ENCODE measurements at places on chromosomes 4 and X.

DNA sequence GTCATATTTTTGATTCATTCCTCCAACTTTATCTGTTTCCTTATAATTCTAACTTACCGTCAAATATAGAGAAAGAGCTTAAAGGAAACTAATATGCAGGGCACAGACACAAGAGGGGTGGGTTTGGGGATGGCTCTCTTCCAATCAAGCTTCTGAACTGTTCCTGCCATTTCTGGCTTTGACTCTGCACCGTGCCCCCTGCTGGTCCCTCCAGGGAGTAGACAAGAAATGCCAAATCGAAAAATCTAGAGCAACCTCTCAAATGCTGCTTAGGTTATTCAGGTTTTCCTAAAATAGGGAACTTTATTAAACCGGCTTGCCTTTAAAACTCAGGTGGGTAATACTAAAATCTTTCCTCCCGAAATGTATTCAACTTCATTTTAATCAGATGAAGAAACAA lies 39.8 kb upstream of the VCX3A start:
- DNase-seq = no peak

DNA sequence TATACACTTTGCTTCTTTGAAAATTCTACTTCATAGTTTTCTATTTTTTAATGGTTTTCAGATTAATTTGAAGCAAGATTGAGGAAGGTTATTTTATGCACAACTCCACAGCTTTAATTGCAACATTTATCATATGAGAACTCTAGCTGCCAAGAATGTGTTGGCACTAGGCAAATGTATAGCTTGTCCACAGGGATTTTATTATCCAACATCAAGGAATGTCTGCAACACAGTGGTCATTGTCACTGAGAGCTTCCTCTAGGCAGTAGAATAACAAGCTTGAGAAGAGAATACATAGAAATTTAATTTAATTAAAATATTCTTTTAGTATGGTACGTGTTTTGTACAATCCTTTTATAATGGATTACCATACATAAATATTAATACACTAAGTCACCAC lies 1600.8 kb downstream of the ARAP2 start:
- no peak for DNase-seq

- DNase-seq = no peak
Measured at GRCh38 chrX:151359931-151360871, 36.8 kb upstream of the VMA21 start.

DNA sequence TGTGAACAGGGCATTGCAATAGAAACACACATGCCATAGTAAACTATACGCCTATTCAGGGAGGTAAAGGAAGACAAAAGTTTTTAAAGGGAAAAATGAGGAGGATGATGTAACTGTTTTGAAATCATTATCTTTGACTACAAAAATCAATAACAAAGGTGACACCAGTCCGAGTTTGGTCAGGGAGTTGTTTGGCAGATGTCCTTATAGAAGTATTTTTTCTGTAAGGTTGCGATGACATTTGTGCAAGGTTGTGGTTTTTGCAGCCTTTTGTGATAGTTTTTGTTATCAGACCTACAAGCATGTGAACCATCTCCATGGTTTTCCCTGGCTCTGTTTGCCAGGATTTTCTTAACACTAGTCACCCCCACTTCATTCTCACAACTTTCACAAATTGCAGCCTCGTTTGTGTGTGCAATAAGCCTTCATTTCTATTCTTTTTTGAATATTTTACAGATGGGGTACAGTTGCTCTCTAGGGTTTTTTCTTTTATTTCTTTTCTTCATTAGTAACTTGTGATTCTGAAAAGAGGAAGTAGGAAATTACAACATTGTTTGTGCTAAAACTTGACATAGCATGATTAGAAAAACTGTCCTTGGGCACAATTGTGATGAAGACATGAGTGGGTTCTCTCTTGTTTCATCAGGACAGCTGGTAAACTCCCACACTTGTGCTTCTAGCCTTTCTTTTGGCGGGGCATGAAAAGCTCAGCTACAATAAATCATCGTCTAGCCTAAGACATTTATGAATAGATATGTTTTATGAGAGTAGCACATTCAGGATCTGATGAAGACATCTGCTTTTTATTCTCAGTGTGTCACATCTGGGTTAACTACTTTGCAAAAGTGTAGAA lies 60.2 kb upstream of the PNPLA4 start:
- no peak for DNase-seq

GRCh38 chr4:142778430-142778829 lies 67.7 kb downstream of the INPP4B start:
- DNase-seq = no peak

- DNase-seq = no peak
Measured at GRCh38 chr4:111610681-111611080, 534.6 kb upstream of the FAM241A start.

DNA sequence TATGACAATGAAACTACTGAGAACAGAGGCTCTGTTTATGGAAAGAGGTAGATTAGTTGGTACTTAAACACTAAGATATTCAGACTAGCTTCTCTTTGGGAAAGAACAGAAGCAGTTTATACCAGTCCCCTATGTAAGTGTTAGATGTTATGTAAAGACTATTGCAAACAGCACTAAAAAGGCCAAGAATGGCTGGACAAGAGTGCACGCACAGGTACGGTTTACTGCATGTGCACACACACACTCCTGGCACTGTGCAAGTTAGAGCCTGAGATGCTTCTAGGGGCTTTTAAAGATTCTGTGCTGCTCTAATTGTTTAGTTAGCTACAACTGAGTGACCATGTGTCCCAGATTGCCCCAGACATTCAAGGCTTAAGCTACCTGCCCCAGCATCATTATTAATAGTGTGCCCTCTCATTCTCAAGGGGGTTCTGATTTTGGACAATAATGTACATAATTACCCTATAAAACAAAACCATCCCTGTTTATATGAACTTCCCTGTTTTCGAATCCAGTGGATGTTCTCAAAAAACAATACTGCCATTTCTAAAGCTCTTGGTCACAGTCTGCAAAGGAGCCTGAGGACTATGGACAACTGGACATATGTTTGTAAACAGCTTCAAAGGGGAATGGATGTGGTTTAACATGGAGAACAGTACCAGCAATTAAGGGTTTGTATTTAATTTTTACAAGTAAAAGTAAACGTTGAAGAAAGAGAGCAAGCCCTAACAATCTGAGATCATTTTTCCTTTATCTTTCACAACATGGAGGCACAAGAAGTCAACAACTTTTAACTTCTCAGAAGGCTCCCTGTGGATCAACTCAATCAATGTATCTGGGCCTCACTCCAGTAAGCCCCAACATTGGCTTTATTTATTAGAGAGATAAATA lies 2.0 kb downstream of the SETD7 start:
- no peak for DNase-seq

DNA sequence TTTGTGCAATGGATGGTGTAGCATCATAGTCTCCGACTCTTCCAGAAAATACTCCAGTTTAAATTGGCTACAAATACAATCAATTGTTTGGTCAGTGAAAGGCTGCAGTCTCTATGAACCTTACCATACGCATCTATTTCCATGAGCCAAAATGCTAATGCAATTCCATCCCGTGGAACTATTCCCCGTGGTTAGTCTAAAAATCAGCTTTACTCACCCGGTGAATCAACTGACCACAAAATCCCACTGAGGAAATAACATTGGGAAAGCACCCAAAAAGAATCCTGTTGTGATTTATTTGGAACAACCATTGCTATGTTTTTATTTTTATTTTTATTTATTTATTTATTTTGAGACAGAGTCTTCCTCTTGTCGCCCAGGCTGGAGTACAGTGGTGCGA lies 87.1 kb downstream of the DHX15 start:
- no peak for DNase-seq

DNA sequence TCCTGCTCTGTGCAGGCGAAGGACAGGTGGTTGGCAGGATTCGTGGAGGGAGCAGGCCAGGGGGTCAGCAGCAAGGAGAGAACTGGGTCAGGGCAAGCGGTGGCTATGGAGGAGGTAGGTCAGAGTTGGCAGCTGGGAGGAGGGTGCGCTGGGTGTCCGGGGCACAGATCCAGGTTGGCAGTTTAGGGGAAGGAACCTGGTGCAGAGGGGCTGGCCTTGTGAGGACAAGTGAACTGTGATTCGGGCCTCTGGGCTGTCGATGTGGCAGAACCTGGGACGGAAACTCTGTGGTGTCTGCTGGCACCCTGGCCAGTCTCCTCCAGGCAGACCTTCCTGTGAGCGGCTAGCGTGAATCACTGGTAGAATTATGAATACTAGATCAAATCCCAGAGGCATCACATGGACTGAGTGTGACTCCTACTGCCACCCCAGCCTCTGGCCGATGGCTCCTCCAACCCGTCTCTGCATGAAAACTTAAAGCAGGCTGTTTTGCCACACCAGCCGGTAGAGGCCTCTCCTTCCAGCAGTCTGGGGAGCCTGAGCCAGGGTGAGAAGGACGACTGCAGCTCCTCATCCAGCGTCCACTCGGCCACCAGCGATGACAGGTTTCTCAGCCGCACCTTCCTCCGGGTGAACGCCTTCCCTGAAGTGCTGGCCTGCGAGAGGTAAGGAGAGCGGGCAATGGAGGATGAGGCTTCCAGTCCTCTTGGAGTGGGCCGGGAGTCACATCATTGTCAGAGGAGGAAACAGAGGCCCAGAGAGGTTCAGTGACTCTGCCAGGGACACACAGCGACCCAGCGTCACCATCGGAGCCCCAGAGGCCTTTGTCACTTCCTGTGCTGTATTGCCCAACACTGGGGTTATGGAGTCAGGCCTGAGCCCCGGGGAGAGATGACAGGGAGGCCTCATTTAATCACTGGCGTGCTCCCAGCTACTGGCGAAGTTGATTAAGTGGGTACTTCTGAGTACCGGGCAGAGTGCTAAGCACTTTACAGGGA lies 20.3 kb downstream of the EVC start:
- DNase-seq = no peak

DNA sequence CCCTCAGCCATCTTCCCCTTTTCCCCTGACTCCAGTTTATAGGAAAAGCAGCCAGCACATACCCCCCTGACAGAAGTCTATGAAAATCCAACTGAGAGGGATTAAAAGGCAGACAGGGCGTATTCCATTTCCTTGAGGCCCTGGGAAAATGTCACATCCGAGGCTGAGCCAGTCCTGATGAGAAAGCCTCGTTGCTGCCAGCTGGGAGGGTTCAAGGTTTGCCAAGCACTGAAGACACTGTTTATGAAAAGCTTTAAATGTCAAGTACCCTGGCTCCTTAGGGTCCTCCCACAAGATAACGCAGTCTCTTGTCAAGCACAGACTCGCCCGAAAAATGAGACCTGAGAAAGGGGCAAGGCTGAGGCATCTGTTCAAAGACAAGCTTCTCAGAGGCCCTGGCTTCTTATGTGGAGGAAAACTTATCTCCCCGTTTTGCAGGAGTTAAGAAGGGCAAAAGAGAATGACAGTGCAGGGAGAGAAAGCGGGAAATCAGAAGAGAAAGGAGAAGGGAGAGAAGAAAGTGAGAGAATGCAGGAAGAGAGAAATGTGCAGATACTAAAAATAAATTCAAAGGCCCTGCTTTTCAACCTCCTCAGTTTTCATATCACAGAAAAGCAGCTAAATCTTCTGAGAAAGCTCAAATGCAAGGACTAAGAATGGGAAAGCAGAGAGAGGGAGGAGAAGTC lies 44.7 kb downstream of the SCD5 start:
- DNase-seq = no peak

- DNase-seq = peak; percentile 44
Measured at GRCh38 chr4:20418861-20419451, 167.3 kb downstream of the SLIT2 start.

DNA sequence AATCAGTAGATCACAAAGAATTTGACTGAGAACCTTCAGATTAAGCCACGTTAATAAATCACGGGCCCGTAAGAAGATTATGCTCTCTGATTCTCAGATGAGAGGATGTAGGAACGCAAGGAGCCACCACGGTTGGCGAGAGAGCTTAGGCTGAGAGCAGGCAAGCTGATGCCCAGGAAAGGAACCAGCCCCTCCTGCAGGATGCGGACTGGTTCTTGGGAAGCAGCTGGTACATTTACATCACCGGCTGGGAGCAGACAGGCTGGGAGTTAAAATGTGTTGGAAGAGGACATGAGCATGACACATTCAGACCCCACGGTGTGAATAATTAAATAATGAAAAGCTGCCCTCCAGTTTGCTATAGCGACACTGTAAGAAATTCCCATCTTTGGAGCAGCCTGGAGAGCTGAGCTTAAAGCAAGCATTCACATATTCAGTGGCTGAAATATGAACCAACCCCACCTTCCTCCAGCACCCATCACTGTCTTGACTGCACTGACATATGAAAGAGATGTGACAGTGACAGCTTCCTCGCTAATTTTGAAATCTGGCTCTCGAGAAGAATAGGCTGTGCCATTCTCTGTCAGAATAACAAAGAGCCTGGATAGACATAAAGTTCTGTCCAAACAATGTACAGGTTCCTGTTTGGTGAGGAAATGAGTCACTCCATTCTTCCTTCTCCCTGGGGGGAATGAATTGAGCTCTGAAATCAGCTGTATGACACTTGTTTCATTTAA lies 33.1 kb downstream of the LNX1 start:
- no peak for DNase-seq

DNA sequence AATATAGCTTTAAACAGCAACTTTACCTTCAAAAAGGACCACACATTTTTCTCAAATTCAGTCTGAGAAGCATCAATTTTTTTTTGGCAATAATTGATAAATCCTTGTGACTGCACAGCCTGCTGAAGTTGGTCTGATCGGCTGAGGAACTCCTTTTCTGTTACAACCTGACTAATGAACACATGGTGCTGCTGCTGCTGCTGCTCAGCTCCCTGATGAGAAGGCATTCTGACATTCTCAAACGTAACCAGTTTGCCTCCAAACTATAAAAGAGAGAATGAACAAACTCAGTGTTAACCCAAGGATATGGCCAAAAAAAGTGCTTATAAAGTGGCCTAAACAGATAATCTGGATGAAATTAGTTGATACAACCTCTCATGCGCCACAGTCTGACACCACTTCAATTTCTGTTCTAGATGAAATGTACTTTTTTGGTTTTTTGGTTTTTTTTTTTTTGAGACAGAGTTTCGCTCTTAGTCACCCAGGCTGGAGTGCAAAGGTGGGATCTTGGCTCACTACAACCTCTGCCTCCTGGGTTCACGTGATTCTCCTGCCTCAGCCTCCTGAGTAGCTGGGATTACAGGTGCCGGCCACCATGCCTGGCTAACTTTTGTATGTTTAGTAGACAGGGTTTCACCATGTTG lies 26.5 kb downstream of the SEC31A start:
- no peak for DNase-seq

DNA sequence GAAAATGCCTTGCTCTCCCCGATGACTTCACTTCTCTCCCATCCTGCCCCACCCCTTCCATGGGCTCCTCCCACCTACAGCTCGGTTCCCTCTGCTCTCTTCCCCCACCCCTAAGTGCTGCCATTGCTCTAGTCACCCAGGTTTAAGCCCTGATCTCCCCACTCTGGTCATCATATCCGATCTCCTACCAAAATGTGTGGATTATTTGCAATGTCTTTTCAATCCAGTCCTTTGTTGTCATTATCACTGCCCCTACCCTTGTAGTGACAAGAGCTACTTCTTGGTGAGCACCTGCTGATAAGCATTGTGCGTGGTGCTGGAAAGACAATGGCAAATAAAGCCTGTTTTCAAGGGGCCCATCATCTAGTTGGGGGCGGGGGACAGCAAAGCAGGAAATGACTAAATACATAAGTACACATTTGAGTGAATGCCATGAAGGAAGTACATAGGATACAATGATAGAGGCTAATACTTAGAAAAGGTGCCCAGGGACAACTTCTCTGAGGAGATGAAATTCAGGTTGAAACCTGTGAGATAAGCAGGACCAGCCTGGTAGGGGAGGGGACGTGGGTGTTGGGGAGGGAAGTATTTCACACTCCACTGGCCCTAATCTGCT lies 63.8 kb downstream of the DLG3 start:
- no peak for DNase-seq
